ENCODE measurements at places on chromosomes 1 and 21.

- DNase-seq: no peak
Observed at GRCh38 chr1:221688488-221688843, 53.4 kb downstream of the DUSP10 start.

GRCh38 chr21:46173573-46173972 is 10.7 kb downstream of the SPATC1L start:
- no peak for DNase-seq

GRCh38 chr1:214454569-214455396 is 96.6 kb downstream of the PTPN14 start:
- DNase-seq: peak; percentile 52

GRCh38 chr1:45325851-45326506 is 716 bp upstream of the HPDL start:
- DNase-seq: no peak

GRCh38 chr1:169681140-169681539 is 30.3 kb downstream of the SELL start:
- no peak for DNase-seq

GRCh38 chr1:94024104-94024792 is 96.7 kb downstream of the ABCA4 start:
- no peak for DNase-seq

DNA sequence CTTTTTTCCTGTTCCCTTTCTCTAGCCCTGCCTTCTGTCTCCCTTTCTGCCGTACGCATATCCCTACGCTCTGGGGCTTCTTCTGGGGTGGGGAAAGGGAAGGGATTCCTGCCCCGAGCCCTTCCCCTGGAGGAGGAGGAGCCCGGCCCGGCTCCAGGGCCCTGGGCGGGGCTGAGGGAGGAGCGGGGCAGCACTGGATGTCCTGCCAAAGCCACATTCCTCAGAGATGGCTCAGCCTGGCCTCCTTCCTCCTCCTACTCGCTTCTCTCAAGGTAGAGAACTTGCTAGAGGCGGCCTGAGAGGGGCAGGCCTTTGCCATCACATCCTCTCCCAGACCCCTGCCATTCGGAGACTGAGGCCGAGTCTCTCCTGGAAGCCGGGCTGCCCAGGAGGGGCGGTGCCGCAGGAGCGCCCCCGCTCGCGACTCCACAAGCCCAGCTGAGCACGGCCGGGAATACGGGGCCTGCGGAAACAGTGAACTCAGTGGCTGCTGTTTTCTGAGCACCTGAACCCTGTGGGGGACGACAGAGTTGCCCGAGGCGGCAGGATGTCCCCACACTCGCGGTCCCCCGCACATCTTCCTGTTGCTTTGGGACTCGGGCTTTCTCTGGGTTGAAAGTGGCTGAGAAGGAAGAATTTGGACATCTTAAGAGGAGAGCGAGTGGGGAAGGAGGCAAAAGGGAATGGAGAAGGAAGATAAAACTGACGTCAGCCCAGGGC is 12.2 kb downstream of the ADAMTSL4 start:
- DNase-seq: peak; percentile 96

DNA sequence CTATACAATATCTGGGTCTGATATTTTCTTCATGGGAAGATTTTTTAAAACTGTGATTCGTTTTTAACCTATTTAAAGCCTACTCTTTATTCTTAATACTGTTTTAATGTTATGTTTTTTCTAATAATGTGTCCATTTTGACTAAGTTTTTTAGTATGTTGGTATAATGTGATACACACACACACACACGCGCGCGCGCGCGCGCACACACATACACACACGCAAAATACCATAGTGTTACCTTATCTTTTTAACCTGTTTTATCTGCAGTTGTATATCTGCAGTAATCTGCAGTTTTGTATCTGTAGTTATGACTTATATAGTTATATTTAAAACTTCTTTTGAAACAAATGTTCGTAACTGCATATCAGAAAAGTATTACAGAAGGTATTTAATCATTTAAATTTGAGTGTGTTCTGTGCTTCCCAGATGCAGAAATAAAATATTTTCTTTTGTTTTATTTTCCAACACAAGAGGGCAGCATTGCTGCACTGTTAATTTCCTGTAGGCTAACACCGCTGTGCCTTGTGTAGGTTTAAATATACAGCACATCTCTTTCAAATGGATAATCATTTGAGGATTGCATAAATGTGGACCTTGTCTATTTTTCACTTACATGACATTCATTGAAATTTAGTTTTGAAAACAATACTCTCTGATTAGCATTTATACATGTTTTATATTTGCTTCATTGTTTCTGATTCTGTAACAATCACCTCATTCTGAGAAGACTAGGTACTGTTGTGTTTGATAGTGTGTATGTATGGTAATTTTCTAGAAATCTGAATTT is 166.1 kb downstream of the PDE4B start:
- DNase-seq: peak; percentile 47

- DNase-seq: no peak
Observed at GRCh38 chr21:45496968-45497845, 45.0 kb downstream of the SLC19A1 start.

DNA sequence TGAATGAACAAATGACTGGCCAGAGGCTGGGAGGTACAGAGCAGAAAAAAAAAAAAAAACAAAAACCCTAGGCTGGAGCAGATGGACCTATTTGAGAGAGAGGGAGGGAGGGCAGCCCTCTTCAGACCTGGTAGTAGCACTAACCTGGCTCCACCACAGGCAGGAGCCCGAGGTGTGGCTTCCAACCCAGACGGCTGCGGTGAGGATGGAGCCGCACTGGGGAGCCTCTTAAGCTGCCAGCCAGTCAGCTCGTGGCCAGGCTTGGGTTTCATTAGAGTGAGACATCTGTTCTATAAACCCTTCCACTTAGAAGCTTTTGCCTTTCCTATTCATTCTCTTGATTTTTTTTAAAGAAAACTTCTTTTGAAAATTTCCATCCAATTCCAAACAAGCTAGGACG is 16.8 kb downstream of the LGR6 start:
- peak; percentile 42 for DNase-seq

DNA sequence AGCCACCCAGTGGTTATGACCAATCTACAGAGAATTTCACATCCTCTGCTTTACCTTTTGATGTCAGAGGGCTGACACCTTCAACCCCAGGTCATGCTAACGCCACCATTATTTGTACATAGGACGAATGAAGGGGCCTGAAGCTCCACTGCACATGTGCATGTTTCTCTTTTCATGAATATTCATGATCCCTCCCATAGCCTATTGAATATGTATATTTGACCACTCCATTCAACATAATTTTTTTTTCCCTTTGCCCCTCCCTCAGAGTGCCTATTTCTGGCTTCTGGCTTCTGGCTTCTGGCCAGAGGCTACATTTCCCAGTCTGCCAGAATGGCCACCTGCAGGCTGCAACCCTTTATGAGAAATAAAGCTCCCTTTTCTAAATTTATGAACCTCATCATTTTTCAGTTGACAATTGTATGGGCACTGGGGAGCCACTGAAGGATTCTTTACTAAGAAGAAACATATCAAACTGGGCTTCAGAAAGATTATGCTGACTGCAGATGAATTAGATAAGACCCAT is 406.7 kb downstream of the SIPA1L2 start:
- no peak for DNase-seq

DNA sequence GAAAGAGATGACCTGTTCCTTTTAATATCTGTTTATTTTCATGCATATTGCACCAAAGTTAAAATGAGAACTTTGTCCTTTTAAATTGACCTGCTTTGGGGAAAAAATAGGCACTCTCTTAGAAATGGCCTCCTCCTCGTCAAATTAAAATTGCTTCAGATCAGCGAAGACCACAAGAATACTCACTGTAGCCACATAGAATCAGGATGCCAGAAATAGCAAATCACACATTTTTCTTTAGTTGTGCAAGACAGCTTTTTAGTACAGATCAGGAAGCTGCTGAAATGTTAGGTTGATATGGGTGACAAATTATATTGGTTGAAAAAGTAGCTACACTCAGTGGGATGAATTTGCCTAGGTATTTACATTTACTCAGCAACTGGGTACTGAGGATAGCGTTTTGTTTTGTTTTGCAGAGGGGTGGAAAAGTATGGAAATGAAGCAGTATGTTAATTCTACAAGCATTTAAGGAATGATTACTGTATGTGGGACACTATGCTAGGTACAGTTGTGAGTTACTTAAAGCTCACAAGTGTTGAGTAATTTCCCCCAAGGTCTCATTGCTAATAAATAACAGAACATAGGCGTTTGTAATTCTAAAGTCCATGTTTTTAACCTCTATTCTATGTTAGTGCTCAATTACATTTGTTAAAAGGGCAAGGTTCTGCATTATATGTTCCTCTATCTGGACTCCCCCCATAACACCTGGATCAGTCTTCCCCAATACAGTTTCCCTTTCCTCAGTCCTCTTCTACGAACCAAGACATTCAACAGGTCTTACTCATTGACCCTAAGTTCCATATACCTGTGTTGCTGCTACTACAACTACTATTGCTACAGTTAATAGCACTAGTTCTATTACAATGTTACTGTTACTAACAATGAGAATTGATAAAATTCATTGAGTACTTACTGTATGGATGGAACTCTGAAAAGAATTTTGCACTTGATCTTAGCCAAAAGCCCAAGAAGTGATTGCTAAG is 99.4 kb upstream of the S1PR1 start:
- DNase-seq: peak; percentile 62

GRCh38 chr21:16496609-16497008 is 766.8 kb downstream of the USP25 start:
- no peak for DNase-seq

- DNase-seq: no peak
Observed at GRCh38 chr1:159929155-159930051, 4.1 kb upstream of the TAGLN2 start.

- no peak for DNase-seq
Observed at GRCh38 chr1:39755965-39756659, 15.0 kb downstream of the OXCT2 start.

DNA sequence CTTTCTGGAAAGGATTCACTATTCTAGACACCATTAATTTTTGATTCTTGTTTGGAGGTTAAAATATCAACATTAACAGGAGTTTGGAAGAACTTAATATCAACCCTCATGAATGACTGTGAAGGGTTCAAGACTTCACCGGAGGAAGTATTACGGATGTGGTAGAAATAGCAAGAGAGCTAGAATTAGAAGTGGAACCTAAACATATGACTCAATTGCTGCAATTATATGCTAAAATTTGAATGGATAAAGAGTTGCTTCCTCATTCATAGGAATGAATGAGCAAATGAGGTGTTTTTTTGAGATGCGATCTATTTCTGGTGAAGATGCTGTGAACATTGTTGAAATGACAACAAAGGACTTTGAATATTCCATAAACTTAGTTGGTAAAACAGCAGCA is 77.9 kb upstream of the TNFSF4 start:
- no peak for DNase-seq

- no peak for DNase-seq
Observed at GRCh38 chr1:243507001-243507671, 251.3 kb downstream of the SDCCAG8 start.

DNA sequence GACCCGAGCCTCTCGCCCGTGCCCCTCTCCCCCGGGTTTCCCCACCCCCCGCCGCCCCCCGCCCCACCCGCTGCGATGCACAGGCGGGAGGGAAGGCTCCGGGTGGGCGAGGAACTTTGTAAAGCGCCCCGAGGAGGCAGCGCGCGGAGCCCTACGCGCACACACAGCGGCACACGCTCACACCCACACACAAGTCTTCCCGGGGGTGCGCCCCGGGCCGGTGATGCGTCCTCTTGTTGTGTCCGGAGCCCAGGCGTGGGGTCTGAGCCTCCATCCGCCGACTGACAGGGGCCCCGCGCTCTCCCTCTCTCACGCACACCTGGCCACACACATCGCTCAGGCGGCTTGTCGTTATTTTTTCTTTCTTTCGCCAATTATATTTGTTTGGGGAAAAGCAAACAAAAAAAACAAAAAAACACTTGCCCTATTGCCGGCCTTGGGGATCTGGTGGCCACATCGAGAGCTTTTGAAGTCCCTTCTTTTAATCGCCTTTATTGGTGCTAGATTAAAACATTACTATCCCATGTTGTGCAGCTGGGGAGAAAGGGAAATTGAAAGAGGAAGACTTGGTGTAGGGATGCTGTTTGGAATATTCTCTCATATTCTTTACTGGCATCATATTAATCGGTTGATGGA is 770 bp downstream of the NTNG1 start:
- peak; percentile 21 for DNase-seq

DNA sequence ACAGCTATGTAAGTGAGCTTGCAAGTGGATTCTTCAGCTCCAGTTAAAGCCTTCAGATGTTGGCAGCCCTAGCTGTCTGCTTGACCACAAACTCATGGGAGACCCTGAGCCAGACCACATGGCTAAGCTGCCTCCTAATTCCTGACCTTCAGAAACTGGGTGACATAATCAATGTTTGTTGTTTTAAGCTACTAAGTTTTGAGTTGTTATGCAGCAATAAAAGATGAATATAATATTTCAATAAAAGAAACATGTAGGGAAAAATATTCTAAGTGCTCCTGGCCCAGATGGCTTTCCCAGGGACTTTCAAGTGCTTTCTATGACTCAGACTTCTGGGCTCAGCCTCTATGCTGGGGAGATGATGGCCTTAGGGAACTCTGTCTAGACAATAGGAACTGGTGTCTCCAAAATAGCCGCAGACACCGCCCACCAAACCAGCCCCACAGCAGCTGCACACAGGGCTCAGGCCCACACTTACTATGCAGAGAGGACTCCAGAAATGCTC is 20.3 kb upstream of the AZIN2 start:
- peak; percentile 95 for DNase-seq

GRCh38 chr1:241615043-241615974 is 24.9 kb downstream of the CHML start:
- DNase-seq: no peak

DNA sequence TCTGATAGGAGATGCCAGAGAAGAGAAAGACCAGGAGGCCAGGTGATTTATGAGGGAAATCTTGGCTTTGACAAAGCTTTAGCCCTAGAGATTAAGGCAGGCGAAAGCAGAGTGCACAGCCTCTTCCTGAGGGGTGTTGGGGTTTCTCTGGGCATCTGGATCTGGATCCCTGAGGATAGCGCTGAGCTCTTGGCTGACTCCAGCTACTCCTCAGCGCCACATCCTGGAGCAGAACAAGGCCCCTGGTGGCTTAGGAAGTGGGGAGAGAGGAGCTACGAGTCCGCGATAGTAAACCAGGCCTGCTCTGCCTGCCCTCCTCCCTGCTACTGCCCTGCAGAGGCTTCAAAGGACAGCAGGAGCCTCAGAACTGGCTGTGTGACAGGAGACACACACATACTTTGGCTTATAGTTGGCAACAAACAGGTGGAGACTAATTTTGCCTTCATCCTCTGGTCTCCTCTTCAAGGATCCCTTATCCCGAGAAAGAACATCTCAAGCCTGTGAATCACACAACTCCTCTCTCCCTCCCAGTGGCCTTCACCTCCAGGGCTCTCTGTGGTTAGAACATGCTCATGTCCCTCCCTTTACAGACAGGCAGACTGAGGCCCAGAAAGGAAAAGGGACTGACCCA is 66.9 kb downstream of the TRABD2B start:
- DNase-seq: no peak

Measured in AG08395 (cell line).